ENCODE measurements at places on chromosomes 11 and 22. TPM values are rescaled to one million over a fixed set of nuclear protein-coding genes. Genes with fewer than 3 reads are reported as not detected.
A peak's percentile ranks its signal among the peaks of the same experiment; 100 is the strongest.

DNA sequence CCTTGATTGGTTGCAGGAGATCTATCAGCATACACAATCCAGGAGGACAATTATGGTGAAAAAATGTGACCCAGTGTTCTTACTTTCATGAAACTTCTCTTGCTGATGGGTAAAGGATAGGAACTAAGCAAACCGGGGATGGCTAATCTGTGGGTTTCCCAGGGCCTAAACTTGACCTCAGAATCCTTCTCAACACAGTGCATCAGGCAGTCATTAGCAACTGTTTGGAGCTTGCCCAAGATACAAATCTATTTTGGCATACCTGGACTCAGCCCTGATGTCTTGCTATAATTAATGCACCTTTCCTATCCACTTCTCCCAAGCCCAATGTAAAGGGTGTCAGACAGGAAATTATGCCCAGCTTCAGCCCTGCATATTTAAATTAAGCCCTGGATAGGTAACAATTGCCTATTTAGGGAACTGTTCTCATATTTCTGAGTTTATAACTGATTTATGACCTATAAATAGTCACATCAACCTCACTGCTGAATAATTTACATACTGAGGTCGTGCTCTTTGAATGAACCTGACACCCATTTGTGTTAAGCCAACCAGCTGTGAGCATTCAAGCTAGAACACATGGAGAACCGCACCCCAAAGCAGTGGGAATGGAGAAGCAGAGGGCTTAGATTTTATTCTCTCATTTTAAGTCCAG, 9.2 kb upstream of the PHF21A start:
- no peak for DNase-seq

DNA sequence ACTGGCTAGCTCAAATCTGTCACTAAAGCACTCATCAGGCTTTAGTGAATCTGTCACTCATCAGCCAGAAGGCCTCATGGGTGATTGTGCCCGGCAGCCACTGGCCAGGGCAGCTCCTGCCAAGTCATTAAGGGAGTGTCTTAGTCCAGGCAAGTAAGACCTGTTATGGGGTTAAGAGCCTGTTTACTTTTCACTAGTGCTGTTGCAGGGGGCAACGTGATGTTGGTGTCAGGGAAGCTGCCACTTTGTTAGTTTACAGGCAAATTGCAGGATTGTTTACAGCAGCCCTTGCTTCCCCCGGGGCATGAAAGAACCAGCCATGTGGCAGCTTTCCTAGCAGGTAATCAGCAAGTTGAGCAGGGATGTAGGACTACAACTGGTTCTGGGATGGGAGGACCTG, 155.6 kb upstream of the NCAM1 start:
- DNase-seq, result no peak

- no peak for DNase-seq
Measured at GRCh38 chr11:6476571-6476970, 2.8 kb upstream of the TRIM3 start.

DNA sequence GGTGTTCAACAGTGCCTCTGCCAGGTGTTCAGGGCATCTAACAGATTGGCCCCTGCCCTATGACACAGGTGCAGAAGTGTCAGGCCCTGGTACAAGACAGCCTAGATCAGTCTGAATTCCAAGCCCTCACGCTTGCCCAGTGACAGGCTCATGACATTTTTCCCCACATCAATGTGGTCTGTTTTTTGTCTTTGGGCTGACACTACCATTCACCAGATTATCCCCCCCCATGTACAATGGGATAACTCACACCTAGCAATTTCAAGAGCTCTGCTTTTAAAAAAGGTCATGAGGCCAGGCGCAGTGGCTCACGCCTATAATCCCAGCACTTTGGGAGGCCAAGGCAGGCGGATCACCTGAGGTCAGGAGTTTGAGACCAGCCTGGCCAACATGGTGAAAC, 155.5 kb upstream of the PITPNB start:
- DNase-seq, result no peak

- DNase-seq, result peak; percentile 75
Measured at GRCh38 chr11:68632802-68633201, 51.5 kb upstream of the GAL start.

The GPR83 gene
- total RNA-seq, result not detected

DNA sequence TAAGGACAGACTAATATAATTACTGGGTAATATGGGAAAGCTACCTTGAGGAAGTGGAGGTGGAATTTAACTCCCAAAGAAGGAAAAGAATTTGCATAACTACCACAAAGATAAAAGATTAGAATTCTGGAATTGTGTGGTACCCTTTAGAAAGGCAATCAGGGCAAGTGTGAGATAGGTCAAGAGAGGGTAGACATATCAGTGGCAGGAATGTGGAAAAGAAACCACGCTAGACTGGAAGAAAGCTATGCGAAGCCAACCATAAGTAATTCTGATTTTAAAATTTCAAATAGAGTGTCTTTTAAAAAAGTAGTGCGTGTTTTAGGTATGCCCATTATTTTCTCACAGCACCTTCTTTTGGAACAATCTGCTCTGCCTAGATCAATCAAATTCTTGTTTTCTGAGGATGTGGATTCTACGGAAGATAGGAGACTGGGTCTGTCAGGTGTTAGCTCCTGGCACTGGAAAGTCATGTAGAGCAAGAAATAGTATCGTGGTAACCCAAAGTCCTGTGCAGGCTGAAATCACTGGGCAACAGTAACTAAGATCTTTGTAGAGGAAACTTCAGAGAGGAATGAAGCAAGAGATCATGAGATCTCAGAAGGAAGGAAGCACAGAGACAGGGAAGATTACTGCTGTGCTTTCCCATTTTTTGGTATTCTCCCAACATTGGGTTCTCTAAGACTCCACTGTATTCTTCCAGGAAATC, 111.3 kb upstream of the MTMR2 start:
- DNase-seq, result no peak

DNA sequence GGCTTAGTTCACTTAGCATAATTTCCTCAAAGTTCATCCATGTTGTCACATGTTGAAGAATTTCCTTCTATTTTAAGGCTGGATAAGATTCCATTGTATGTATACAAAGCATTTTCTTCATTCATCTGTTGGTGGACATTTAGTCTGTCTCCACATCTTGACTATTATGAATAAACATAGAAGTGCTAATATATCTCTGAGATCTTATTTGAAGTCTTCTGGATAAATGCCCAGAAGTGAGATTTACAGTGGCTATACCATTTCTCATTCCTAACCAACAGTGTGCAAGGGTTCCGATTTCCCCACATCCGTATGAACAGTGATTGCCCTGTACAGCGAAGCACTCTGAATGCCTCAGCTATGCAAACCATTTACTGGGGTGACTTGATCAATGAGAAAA, 6.6 kb upstream of the ZFTA start:
- no peak for DNase-seq

The AIFM3 gene
- total RNA-seq, result 0.07 TPM

The C1QTNF5 gene
- not detected for total RNA-seq

DNA sequence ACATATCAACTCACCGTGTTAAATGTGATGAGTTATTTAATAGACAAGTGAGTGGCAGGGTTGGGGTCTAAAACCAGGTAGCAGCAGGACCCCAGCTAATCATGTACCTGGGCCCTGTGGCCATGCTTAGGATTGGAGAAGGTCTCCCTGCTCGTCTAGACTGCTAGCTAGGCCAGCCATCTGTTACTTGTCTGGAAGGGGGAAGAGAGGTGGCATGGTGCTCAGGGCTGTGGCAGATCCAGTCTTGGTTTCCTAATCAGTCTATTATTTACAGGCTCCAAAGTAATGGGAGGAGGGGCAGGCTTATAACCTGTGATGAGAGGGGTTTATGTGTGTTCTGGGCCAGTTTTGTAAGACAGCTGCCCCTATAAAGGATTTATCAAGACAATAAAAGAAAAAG, 105.9 kb downstream of the NTM start:
- no peak for DNase-seq
